ENCODE measurements at places on chromosomes 1 and 21.

- peak; percentile 58 for DNase-seq
Measured at GRCh38 chr1:100277866-100278265, 11.8 kb downstream of the RTCA start.

GRCh38 chr1:110265186-110265585 is 55.1 kb downstream of the KCNC4 start:
- DNase-seq = no peak

- DNase-seq = no peak
Measured at GRCh38 chr1:147850737-147851136, 51.9 kb upstream of the GJA8 start.

- no peak for DNase-seq
Measured at GRCh38 chr1:66599346-66599745, 65.4 kb downstream of the SGIP1 start.

DNA sequence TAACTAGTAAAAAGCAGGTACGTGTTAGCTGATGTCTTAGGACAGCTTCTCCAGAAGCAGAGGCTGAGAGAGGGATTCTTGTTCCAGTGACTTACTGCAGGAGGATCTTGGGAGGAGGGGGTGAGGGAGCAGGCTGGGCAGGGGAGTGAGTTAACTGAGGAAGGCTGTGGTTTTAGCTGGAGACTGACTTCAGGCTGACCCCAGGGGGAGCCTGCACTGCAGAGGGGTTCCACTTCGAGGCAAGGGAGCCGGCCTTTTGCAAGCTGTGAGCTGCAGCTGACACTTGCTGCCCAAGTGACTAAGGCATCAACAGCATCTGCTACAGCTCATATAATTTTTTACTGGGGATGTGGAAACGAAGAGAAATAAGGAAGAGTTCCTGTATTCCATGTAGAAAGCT is 50.4 kb upstream of the SOD1 start:
- DNase-seq = no peak

- DNase-seq = no peak
Measured at GRCh38 chr1:100773444-100773843, 53.9 kb downstream of the VCAM1 start.

- no peak for DNase-seq
Measured at GRCh38 chr1:178341261-178341956, 155.4 kb downstream of the CLEC20A start.
